Cortex of kidney (tissue), 1 donor: ENCODE measurements at places on chromosomes 6 and 20.

DNA sequence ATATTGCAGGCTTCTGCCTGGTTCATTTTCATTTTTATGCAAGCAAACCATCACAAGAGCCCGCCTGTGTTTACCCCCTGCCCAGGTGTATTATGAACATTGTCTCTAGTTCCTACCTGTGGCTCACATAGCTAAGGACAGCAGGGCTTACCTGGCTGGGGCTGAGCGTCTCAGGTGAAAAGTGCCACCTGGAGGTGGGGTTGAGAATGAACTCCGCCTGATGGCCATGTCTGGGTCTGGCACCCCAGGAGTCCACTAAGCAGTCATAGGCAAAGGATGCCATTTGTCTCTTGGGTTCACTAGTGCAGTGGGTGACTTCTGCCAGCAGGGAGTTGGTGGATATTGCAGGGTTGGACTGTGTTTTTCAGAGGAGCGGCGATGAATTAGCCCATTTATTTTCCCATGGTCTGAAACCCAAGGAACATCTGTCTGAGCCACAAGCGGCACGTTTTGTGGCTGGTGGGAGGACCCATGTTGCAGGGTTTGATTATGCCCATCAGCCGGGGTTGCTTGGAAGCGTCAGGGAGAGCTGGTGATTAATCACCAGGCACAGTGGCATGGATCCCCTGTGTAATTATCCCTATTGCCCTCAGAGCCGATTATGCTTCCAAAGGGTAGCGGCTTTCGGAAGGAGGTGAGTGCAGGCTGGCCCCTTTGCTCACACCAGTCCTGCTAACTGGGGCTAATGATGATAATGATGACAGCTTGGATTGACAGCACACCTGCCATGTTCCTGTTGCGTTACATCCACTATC is 92.1 kb downstream of the CDH26 start:
- no peak for DNase-seq

DNA sequence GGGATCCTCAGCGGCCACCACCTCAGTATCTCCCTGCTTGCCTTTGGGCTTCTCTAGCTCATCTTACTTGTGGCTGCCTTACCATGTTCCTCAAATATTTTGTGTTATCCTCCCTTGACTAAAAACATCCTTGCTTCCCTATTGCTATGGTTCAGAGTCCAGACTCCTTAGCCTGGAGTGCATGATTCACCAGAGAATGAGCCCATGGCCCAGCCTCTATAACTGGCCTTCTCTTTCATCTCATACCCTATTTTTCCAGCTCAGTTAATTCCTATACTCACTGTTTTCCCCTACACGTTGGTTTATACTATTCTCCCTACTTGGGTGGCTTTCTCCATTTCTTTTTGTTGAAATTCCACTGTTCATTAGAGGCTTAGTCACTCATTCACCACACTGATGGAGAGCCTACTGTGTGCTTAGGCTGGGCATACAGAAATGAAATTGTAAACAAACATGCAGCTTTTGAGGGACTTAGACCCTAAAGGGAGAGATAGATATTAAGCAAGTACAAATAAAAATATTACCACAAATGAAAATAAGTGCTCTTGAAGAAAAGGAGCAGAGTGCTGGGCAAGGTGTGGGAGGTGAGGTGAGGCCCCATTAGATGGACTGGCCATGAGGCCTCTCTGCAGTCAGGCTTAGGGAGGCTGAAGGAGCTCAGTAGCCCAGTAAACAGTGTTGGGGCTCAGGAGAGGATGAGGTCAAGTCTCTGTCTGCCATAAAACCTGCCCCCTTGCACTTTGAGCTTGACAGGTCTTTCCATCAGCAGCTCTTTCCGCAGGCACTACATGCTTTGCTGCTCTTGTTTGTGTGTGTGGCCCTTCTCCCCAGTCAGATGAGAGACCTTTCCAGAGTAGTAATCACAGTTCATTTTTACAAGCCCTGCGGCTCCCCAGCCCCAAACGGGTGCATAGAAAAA is 109.3 kb downstream of the TCP11 start:
- no peak for DNase-seq

DNA sequence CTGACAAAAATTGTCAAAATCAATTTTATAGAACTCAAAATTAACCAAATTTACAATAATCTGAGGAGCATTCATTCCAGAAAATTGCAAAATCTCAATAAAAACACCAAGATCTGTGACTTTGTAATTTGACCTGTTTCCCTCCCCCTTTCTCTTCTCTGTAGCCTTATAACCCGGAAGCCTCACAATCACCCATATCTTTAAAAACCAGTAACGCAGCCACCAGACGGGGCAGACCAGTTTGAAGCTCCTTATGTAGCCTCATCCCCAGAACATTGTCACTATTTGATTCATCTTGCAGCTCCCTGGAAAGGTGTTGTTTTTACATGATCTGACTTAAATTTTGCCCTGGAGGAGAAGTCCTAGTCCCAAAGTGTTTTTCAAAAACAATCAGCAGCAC is 27.5 kb upstream of the TGM6 start:
- DNase-seq: no peak

DNA sequence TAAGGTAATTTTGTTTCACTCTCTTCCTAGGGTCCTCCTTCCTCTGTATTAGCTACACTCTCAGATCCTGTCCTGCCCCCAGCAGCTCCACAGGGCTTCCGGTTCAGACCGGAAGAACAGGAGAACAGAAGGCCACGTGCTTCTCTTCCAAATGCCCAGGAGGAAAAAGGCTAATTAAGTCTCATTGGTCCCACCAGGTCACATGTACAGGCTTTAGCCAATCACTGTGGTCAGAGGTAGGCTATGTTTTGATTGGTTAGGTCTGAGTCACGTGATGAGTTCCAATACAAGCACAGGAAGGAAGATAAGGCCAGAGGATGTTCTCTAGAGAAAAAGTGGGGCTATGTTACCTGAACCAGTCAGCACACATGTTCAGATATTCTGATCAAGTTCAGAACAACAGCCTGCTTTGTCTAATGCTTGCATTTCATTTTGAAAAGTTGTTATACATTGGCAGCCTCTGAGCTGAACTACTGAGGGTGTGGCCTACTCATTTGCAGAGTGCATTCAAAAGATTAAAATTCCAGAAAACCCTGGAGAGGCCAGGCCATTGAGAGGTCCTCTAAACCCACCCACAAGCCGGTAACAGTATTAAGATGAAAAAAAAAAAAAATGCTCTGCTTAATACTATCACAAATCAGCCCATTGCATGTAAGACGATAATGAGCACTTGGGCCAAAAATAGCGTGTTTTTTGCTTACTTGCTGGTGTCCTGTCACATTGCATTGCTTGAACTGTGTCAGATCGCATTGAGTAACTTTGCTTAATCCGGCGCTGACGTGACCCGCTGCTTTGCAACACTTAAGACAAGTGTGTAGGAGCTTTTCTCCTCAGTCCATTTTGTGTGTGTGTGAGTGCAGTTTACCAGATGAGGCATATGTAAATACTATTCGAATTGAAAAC is 170.3 kb downstream of the TSHZ2 start:
- no peak for DNase-seq

DNA sequence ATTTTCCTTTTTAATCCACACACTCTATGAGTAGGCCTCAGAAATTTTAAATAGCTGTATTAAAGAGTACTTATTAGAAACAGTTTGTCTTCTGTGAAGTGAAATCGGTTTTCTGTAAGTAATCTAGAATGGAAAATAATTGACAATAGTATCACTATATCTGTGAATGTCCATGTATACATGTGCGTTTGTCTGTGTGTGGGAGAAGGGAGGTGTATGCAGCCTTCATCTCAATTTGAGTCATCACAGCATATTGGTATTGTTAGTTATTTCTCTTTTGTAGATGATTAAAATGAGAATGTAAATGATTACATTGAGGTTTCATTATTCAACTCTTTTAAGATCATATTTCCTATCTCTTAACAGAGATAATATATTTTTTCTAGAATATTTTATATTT is 206.0 kb downstream of the EYS start:
- no peak for DNase-seq

- no peak for DNase-seq
Observed at GRCh38 chr6:101537753-101538316, 144.3 kb downstream of the GRIK2 start.

GRCh38 chr6:37622646-37623071 is 75.0 kb downstream of the MDGA1 start:
- DNase-seq: no peak

GRCh38 chr20:54083459-54083858 is 13.1 kb upstream of the BCAS1 start:
- no peak for DNase-seq

DNA sequence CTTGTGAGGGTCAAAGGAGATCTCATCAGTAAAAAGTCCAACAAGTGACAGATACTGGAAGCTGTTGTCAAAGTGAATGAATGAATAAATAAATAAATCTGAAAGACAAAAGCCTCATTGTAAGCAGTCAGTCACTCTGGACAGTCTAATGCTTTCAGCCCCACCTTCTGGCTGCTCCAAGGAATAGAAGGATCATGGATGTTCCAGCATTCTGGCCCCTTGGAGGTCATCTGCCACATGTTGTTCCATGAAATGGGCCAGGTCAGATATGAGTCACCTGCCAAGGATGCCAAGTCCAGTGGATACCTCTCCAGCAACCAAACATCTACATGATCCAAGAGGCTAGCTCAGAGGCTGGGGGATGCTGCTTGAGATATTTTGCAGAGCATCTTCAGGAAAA is 185.6 kb downstream of the BMP7 start:
- DNase-seq: no peak

GRCh38 chr6:133577851-133578250 is 311.1 kb upstream of the TCF21 start:
- DNase-seq: no peak

DNA sequence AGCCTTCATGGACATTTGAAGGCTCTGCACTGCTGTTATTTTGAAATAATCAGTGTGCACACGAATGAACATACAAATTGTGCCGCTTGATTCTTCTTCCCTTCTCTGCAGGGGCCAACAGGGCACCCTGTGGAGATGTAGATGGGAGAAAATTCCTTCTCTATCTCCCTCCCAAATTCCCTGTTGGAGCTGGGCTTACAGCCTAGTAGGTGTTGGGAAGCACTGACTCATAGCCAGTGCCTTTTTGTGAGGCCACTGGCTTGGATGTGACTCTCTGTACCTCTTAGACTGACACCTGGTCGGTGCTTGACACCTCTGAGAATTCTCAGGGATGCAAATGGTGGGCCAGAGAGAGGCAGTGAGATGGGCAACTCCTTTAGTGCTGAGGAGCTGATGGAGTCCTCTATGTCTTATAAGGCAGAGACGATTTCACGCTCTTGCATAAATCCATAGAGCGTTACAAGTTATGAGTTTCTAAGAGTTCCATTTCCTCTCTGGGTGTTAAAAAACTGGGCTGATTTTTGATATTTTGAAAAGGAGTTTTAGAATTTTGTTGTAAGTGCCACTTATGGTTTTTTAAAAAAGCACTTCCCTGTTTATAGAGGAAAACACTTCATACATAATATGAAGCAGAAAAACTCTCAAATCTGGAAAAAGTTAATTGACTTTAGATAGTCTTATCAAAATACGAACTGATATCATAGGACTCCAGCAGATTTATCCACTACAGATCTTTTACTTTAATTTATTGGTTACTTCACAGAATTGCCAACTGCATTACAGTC is 89.8 kb upstream of the MAP3K7 start:
- DNase-seq: no peak

- no peak for DNase-seq
Observed at GRCh38 chr20:44407402-44408184, 52.1 kb downstream of the HNF4A start.

- DNase-seq: no peak
Observed at GRCh38 chr20:931401-931800, 15.3 kb upstream of the ANGPT4 start.

DNA sequence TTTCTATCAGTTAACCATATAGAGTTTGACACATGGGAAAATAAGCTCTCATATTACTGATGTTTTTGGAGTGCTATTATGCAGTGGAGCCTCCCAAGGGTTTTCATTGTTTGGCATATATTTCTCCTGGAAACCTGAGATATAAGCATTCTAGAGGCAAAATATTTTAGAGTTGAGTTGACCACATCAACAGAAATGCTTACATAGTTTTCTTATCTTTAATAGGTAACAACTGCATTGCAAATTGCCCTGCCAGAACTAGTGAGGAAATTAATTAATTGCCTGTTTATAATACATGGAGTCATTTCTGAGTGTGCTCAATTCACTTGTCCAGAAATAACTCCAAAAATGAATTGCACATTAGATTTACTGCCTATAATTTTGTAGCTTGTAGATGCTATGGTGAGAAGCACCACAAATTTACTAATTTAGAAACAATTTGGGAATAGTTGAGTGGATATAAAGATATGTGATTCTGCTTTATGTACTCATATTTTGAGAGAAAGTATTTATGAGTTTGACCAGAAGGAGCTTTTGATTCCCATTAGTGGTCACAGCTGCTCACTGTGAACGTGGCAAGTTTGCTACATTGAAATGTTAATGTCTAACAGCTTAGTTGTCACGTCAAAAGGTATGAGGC is 288.7 kb downstream of the CD109 start:
- no peak for DNase-seq

DNA sequence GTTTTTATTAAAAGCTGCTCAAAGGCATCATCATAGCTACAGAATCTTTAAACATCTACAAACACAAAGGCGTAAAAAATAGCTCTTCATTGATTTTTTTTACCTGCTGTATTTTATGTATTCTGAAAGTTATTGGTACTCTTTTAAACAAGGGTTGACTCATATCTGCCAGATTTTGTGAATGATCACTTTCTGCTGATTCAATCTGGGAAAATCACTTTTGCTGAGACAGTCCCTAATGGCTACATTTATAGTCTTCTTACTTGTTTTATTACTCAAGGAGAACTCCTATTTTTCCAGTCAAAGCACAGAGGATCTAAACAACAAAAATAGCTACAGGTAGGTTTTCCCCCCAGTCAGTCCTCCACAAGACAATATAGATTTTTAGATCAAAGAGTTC is 739.0 kb downstream of the CBLN4 start:
- DNase-seq: no peak

DNA sequence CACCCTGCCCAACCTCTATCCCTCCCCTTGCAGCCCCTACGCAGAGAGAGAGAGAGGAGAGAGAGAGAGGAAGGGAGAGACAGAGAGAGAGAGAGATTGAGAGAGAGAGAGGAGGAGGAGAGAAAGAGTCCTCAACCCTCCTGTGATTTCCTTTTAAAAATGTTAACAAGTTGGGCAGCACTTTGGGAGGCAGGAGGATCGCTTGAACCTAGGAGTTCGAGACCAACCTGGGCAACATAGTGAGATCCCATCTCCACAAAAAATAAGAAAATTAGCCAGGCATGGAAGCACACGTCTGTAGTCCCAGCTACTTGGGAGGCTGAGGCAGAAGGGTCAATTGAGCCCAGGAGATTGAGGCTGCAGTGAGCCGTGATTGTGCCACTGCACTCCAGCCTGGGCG is 30.1 kb downstream of the CPNE5 start:
- no peak for DNase-seq

GRCh38 chr6:92427453-92427852 is 991.9 kb downstream of the EPHA7 start:
- no peak for DNase-seq

DNA sequence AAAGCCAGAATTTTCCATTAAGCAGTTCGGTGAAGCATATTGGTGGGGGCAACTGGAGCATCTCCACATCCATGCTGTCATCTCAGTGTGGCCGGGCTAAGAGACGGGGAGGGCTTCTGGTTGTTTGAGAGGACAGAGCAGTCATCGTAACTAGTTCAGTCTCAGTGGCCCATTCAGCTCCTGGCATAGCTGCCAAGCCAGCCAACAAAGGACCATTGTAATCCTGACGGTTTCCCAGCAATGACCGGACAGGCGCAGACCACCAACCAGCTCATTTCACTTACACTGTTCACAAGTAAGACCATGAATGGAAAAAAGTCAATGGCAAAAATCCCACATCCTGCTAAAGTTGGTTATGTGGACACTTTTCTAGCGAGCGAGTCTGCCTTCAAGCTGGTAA is 14.9 kb upstream of the HDDC2 start:
- DNase-seq: no peak
